ENCODE measurements at places on chromosomes 13 and 19.
A peak's percentile ranks its signal among the peaks of the same experiment; 100 is the strongest.

- no peak for DNase-seq
Measured at GRCh38 chr19:55116232-55116858, 1.1 kb downstream of the PPP1R12C start.

DNA sequence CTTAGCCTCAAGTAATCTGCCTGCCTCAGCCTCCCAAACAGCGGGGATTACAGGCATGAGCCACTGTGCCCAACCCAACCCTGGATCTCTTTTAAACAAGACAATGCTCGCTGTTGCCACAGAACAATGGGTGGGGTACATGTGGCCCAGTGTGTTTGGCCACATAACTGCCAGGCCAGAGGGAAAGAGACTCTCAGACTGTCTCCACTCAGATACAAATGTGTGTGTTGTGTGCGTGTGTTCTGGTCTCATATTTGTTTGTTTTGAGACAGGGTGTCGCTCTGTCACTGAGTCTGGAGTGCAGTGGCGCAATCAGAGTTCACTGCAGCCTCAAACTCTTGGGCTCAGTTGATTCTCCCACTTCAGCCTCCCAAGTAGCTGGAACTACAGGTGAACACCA is 25.8 kb downstream of the LDLR start:
- DNase-seq, result no peak

DNA sequence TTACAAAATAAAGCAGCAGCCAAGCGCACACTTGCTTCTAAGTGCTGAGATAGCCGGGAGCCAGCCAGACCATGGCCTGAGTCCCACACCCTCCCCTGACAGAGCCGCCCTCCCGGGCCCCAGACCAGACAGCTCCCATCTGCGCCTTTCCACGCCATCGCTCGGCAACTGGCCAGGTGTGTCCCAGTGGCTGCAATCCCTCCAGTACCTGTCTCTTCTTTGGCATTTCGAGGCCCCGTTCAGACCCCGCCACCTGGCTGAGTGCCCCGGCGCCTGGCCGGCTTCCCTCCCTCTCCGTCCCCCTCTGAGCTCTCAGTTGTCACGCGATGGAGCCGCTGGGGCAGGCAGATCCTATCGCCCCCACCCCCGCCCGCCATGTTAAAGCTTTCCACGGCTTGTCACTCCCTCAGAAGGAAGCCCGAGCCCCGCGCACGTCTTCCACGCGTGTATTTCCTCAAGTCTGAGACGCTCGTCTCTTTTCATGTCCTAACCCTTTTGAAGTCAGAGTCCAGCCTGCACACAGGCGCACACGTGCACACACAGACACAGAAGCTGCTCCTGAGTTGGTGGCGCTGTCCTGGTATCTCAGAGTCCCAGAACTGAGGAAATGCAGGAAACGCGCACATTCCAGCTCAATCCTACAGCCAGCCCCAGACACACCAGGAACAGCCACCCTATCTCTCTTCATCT is 7.9 kb downstream of the MLLT1 start:
- peak; percentile 25 for DNase-seq

DNA sequence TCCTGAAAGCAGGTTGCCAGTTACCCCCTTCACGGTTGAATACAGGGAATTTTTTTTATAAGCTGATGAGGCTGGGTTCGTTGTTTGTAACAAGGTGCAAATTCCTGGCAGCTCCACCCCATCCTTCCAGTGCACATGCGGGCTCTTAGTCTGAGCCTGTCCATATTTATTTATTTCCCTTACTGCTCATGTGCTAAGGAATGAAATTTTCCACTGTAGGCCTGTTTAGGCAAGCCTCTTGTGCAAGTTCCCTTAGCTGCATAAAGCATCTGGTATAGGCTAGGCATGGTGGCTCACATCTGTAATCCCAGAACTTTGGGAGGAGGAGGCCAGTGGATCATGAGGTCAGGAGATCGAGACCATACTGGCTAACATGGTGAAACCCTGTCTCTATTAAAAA is 560.9 kb upstream of the PCDH9 start:
- DNase-seq, result no peak

DNA sequence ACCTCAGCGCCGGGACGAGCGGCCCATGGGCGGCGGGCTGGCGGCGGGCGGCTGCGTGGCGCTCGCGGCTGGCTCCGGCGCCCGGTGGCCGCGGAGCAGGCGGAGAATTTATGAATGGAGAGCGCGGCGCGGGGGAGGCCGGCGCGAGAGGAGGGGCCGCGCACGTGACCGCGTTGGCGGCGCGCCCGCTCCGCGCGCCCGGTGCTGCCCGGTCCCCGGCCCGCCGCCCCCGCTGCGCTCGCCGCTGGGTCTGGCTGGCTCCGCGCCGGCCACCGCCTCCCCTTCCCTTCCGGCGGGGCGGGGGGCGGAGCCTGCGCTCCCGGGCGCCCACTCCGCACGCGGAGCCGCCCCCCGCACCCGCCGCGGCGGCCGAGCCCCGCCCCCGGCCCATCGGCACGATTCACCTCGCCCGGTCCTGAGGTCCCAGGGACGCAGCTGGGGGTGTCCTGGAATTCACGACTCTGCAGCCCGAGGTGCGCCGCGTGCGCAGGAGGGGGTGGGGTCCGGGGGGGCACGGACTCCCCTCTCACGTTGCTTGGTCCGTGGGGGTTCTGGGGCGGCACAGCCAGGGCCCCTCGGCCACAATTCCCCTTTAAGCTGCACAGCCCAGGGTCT is at the start of gene CBARP:
CBARP (minus strand) TSS at position 252 of the 615 bp plus-strand sequence. CDS start 1,905 bp downstream, outside the sequence.
- no peak for DNase-seq

GRCh38 chr13:42894765-42895243 is 97.2 kb downstream of the EPSTI1 start:
- peak; percentile 67 for DNase-seq

GRCh38 chr13:112071102-112071722 is 4.3 kb downstream of the SOX1 start:
- no peak for DNase-seq

DNA sequence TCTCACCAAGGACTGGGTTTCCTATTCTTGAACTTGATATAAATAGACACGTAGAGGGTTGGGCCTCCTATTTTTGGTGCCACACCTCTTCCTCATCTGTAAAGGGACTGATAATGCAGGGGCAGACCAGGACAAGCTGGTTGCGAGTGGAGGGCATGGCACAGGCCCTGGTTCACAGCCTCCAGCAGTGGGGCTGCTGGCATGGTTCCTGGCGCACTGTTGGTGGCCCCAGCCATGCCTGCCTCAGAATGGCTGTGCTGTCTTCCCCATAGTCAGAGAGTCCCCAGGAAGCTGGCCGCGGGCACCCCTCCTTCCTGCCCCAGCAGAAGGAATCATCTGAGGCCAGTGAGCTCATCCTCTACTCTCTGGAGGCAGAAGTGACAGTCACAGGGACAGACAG is 10.5 kb upstream of the OVOL3 start:
- no peak for DNase-seq

DNA sequence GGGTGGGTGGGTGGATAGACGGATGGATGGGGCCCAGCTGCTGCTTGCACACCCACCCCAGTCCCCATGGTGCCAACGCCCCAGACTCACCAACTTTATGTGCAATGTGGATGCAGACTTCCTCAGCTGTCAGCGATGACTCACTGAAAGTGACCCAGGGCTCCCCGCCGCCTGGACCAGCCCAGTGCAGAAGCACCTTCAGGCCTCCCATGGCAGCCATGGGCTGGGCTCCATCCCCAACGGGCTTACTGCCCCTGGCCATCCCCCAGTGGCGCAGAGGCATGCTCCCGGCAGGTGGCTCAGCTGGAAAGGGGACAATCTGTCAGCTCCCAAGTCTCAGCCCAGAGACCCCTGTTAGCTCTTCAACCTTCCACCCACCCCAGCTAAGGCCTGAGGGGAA is 2.2 kb downstream of the TYK2 start:
- no peak for DNase-seq

DNA sequence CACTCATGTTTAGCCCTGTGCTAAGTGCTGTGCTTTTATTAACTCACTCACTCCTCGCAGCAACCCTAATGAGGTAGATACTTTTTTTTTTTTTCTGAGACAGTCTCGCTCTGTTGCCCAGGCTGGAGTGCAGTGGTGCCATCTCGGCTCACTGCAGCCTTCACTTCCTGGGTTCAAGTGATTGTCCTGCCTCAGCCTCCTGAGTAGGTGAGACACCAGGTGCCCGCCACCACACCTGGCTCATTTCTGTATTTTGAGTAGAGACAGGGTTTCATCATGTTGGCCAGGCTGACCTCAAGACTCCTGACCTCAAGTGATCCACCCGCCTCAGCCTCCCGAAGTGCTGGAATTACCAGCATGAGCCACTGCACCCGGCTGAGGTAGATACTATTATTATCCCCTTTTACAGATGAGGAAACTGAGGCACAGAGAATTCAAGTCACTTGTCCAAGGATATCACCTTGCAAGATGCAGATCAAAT is 2.5 kb downstream of the ITPKC start:
- DNase-seq, result no peak

GRCh38 chr13:32253911-32254399 is 61.2 kb downstream of the ZAR1L start:
- no peak for DNase-seq

- no peak for DNase-seq
Measured at GRCh38 chr19:4042731-4043082, 24.0 kb downstream of the ZBTB7A start.

GRCh38 chr13:73870036-73870741 is 264.0 kb downstream of the KLF12 start:
- DNase-seq, result peak; percentile 42

DNA sequence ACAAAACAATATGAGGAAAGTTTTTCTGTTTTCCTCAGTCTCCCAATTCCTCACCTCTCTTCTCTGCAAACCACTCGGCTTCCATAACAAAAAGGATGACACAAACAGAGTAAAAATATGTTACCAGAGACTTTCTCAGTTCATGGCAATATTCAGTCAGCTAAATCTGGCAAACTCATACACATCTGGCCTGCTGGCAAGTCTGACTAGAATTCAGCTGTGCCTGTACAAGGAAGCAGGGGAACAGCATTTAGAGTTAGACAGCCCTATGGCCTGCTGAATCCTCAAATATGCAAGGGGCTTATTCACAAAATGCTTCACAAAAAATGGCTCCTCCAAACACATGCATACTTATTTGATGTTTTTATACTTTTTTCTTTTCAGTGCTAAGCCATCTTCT is 227.8 kb downstream of the ENOX1 start:
- no peak for DNase-seq

DNA sequence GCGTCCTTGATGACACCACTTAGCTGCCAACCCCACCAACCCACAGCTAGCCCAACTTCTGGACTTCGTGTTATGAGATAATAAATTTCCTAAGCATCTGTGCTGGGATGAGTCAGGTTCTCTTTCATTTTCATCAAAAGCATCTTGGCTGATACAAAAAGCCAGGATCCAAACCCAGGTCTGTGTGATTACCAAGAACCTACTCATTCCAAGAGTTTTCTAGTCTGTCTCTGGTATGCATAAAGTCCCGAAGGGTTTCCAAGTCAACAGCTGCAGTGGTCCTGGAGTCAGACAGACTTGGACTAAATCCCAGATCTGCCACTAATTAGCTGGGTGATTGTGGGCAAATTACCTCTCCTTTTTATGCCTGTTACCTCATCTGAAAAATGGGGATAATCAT is 55.5 kb upstream of the SERP2 start:
- DNase-seq, result no peak

GRCh38 chr13:40470660-40471059 is 195.8 kb downstream of the FOXO1 start:
- no peak for DNase-seq

- peak; percentile 81 for DNase-seq
Measured at GRCh38 chr13:40401911-40402776, 264.3 kb downstream of the FOXO1 start.

- no peak for DNase-seq
Measured at GRCh38 chr13:93200626-93201025, 26.0 kb upstream of the GPC6 start.

GRCh38 chr13:93147298-93147645 is 79.3 kb upstream of the GPC6 start:
- no peak for DNase-seq
